Vagina (tissue), 2 donors: ENCODE measurements at places on chromosomes 12 and 14.
A peak's percentile ranks its signal among the peaks of the same experiment; 100 is the strongest.

DNA sequence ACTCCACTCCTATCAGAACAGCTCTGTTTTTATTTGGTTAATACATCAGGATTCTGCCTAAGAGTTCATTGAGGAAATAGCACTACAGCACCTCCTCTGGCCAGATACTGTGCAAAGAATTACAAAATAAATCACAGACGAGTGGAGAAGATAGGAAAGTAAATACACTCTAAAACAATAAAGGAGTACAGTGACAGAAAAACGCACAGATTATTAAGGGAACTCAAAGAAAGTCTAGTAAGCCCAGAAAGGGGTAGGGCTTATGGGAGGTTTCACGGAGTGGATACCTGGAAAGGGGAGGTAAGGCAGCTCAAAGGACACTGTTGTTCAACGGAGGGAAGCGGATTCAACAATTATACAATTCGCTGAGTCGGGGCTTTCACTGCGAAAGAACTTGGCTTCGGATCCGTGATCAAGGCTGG, 5.5 kb downstream of the OR10AD1 start:
- DNase-seq = no peak

- DNase-seq = no peak
Observed at GRCh38 chr14:93108105-93108504, 7.6 kb downstream of the ITPK1 start.

DNA sequence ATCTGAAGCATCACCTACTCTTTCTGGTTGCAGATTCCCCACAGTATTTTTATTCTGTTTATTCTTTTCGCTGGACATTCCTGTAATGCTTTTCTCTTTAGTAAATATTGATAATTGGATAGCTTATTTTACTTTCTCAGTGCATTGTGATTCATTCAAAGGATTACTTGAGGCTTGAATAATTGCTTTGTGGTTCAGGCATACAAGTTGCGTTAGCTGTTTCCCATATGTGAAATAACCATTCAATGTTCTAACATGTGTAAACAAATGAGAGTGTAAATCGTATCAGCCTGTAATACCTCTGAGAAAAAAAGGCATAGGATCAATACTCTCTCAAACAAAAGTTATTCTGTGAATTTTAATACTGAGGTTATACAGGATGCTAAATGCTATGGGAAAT, 1004.2 kb upstream of the SEL1L start:
- DNase-seq = no peak

DNA sequence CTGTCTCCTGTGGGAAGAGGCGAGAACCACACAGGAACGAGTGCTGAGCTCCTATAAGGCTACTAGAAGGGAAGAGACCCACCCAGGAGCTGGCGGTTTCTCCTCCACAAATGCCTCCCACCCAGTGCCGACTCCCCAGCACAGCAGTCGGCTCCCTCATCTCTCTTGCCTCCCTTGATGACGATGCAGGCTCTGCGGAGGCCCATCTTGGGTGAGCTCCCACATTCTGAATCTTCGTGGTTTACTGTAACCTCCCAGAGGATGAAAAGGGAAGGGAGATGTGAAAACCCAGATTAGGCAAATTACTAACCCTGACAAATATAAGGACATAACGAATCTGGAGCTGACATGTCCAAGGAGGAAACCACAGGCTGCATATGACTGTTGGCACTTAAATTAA, 23.8 kb downstream of the GRIN2B start:
- DNase-seq = no peak

GRCh38 chr12:47022296-47022695, 57.1 kb upstream of the PCED1B start:
- no peak for DNase-seq

GRCh38 chr12:39331539-39332261, 111.2 kb downstream of the KIF21A start:
- no peak for DNase-seq

GRCh38 chr12:57775563-57776246, 3.3 kb downstream of the EEF1AKMT3 start:
- no peak for DNase-seq

DNA sequence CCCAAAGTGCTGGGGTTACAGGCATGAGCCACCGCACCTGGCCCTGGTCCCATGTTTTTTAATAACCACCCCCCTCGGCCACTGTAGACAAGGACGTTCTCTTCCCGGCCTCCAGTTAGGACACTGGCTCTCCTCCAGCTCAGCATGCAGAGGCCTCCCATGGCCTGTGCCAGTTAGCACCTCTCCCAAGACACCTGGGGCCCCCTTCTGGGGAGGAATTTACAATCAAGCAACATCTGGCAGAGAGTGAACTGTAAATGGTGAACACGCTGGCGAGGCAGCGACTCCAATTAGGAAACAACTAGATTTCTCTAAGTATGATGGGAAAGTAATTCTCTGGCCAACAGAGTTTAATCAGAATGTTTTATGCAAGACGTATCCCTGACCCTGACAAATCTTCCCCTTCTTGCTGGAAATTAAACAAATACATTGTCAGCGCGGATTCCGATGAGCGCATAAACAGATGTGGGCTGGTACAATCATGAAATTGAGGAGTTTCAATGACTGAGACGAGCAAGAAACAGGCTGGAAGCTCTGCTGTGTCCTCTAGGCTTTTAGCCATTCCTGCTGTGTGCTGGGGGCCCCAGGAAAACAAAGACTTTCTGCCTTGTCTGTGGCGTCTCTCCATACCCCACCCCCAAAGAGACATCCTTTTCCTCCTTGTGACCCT, 61.7 kb upstream of the DLK1 start:
- peak; percentile 92 for DNase-seq

DNA sequence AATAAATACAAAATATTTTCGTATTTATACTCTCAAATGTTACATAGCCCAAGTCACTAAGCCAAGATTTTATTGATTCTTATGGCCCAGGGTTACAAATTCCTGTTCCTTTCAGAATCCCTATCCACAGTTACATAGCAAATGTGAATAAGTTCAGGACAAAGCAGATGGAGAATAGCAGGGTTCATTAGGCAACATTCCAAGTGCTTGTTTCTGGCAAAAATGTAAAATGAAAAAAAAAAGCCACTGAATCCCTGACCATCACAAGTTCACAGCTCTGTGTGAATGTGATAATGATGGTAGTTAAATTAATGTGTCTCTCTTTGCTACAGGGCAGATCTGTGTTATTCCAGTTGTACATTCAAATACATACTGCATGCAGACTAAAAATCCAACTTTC, 74.6 kb downstream of the KCNC2 start:
- DNase-seq = no peak

- no peak for DNase-seq
Observed at GRCh38 chr12:90995010-90995409, 9.8 kb downstream of the EPYC start.

DNA sequence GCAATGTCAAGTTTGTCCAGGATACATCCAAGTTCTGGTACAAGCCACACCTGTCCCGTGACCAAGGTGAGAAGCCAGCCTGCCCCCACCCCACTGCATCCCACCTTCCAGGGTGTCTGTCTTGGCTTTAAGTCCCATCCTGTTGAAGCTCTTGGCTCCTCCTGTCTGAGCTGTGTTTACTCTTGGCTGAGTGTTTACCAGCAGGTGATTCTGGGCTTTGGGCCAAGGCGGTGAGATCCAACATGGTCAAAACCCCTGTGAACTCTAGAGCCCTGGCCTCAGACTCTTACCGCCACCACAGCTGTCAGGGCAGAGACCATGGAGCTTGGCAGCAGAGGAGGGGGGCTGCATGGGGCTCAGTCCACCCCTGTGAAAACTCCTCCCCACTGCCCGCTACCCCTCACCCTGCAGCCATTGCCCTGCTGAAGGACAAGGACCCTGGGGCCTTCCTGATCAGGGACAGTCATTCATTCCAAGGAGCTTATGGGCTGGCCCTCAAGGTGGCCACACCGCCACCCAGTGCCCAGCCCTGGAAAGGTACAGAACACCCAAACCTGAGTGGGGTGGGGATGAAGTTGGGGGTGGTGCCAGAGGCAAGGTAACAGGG, 11.6 kb downstream of the TNS2 start:
- DNase-seq = no peak

- DNase-seq = no peak
Observed at GRCh38 chr14:91371011-91371989, 46.3 kb downstream of the CCDC88C start.

GRCh38 chr12:54521293-54522060, 23.9 kb downstream of the NCKAP1L start:
- DNase-seq = no peak

GRCh38 chr14:62939970-62940369, 105.3 kb downstream of the KCNH5 start:
- DNase-seq = no peak

DNA sequence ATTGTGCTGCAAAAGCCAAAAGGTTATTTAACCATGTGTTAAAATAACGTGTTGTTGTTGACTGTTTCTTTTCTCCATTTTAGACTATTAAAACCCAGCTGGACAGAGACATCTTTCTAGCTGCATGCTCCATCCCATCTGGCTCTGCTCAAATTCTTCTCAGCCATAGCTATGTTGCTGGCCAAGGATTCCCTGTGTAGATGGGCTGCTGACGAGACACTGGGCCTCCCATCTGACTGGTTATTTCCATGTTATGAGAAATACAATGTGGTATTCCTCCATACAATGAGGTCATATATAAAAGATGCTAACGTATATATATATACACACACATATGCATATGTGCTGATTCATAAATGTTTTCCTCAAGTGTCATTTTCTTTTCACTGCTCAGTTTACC, 30.1 kb downstream of the MED13L start:
- no peak for DNase-seq

DNA sequence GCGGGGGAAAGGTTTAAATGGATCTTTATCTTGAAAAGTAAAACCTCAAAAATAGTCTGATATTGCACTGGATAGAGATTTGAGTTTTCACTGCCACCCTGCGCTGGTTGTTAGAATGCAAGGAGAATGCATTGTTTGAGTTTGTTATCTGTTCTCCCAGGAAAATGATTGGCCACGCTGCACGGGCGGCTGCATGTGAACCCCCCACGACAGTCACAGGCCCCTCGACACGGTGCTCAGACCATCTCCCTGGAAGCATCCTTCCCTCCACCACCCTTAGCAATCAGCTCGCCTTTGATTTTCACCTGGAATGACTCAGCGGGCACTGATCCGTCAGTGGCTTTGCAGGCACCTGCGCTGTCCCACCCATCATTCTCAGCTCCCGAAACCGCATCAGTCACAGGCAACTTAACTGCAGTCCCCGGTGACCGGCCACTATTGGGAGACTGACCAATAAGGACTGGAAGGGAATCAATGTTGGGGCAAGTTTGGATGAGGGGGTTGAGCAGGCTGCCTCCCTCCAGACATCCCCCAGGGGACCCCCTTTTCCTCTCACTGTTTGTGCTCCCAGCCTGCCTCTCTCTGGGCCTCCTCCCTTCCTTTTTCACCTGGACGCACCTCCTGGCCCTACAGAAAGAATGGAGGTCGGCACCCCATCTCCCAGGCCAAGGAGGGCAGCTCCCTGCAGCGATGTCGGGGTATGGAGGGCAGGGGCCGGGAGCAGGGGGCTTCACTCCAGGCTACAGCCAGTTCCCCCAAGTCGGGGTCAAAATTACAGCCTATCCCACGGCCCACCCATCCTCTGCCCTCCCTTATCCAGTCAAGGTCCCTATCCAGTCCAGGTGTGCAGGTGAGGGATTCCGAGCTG, 28.5 kb upstream of the C14orf180 start:
- no peak for DNase-seq

DNA sequence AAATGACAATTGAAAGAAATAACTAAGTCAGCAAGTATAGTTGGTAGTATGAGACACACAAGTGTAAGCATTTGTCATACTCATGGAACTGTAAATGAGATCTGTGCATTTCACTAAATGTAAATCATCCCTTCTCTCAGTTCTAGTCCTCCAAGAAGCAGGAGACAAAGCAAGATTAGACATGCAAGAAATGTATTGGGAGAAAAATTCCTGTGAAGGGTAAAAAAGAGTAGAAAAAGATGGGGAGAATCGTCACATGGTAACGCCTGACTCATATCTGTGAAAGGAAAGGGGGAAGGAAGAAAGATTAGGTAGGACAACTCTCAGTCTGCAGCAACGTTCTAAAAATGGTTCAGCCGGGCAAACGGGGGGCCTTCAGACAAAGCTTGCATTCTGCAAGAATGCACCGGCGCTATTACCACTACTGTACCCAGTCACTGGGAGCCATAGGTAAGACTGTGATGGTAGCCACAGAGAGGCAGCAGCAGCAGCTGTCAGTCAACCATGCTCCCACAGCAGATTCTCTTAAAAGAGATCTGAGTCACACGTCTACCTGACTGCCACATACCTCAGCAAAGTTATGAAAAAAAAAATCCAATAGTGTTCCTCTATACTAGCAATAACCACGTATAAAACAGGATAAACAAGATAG, 18.0 kb upstream of the RFX4 start:
- no peak for DNase-seq

GRCh38 chr14:32933629-32934072, 5.0 kb upstream of the NPAS3 start:
- DNase-seq = no peak

DNA sequence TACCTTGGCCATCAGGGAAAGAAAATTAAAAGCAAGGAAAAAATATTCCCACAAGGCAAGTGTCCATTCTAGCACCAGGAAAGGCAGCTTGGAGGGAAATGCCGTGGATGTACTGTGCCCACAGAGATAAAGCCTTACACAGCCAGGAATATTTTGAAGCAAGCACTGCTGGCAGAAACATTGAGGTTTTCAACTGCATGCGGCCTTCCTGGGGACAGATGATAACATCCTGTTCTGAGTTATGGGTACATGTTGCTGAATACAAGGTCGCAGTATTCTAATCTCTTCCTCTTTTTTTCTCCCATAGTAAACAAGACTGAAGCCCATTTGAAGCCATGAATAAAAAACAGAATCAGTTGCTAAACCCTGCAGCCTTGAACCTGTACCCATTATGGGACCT, 197.1 kb downstream of the BTG1 start:
- DNase-seq = no peak

- no peak for DNase-seq
Observed at GRCh38 chr12:16012117-16012516, 101.0 kb downstream of the DERA start.

- DNase-seq = no peak
Observed at GRCh38 chr12:76927170-76927784, 48.5 kb upstream of the CSRP2 start.

DNA sequence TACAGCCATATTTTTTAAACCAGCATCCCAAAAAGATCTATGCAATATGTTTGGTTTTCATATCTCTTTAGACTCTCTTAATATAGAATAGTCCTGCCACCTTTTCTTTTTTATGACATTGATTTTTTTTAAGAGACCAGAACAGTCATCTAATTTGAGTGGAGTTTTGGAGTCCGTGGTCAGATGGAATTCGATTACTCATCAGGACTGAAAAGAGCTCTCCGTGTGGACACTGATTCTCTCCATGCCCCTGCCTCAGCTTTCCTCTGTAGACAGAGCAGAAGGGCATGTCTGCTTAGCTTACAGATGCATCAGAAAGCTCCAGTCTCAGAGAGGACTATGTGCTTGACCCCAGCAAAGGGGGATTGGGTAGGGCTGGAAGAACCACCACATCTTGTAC, 27.8 kb downstream of the SMCO2 start:
- no peak for DNase-seq

DNA sequence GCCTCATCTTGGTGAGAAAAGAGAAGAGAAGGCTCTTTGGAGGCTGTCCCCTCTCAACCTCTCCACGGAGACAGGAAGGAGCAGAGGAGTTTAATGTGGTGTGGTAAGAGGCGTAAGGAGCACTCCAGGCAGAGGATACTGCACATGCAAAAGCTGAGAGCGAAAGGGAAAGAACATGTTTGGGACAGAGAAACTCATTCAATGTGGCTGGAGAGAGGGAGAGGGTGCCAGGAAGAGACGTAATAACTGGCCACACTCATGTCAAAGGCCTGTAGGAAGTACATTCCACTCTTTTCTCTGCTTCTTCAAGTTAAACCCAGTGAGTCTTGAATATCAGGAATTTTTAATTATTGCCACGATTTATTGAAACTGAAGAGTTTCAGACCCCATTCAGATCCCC, 12.0 kb downstream of the VDR start:
- DNase-seq = no peak
